CD4-positive, alpha-beta T cell treated with Interleukin-12 subunit alpha and Interleukin-12 subunit beta, for 1 hour (primary cell): ENCODE measurements at places on chromosomes 12 and 14.

DNA sequence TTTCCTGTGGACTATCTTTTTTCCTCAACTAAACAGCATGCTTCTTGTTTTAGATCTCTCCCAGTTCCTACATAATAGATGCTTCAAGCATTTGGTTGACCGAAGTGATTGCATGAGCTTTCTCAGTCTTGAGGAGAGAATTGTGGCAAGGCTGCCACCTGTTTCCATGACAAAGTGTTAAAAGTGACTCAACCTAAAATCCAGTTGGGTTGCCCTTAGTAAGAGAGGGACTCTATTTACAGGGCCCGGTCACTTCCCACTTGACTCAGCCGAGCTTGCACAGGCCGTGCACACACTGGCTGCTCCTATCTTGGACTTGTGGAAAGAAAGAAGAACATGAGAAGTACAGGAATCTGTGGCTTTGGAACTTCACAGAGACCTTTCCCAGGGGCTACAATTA is 2.1 kb upstream of the B4GALNT3 start:
- DNase-seq = no peak

DNA sequence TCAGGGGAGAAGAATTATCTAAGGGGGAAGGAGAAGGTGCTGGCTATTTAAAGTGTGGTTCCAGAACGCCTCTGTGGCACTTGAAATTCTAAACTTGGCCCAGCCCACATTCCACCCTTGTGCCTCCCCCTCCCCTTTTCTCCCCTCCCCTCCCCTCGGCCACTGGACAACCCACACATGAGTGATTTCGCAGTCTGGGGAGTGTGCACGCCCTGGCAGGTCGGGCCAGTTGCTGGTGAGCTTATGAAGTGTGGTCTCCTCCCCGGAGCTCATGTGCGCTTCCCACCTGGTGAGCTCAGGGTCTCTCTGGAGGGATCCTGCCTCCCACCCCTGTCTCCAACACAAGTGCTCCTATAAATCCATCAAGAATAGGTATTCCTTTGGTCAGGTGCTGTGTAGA is at the start of gene SLC6A13:
TSS of gene SLC6A13 (minus strand) at position 20 of the 400 bp plus-strand sequence. CDS start 2,784 bp downstream, outside the sequence.
- no peak for DNase-seq

- peak; percentile 2 for DNase-seq
These were observed 56.7 kb downstream of the CD163L1 start for GRCh38 chr12:7387289-7387688.

DNA sequence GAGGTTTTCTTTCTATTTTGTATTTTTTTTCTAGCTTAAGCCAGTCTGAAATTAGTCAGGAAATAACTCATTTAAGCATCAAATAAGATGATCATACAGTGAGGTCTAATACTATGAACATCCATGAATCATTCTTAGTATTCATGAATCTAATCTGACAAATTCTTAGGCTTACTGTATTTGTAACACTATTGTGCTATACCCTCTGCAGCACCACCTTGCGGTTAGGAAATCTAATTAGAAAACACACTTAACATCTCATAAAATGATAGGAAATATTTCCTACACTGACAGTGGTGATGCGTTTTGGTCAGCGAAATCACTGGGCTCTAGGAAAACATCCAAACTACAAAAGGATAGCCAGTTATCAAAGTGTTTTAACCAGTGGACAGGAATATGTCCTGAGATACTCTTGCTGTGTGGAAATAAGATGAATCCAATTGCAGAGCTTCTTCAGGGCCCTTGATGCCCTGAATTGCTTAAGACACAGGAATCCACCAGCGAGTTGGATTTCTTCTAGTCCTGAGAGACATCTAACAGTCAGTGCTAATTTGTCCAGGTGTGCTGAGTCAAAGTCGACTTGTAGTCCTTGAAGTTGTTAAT is 109.3 kb upstream of the MYF6 start:
- DNase-seq = no peak

- DNase-seq = no peak
These were observed 49.1 kb downstream of the NCOR2 start for GRCh38 chr12:124518051-124518932.

- no peak for DNase-seq
These were observed 212.9 kb downstream of the ESR2 start for GRCh38 chr14:64081174-64081746.

DNA sequence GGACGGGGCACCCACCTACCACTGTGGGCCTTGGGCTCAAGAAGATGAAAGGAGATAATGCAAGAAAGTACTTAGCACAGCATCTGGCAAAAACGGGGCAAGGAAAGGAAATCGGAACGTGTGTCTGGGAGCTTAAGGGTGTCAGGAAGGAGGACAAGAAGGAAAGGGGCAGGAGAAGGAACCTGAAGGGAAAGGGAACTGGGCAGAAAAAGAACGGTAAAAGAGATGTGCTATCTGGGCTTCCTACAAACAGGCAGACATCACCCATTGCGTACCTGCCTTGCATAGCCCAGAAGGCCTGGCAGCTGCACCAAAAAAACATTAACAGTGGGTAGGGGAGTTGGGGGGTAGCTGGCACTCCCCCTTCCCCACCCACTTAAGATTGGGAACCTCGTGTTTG is 958 bp upstream of the REM2 start:
- DNase-seq = no peak

GRCh38 chr14:63454436-63454835 is 88.7 kb downstream of the PPP2R5E start:
- no peak for DNase-seq

DNA sequence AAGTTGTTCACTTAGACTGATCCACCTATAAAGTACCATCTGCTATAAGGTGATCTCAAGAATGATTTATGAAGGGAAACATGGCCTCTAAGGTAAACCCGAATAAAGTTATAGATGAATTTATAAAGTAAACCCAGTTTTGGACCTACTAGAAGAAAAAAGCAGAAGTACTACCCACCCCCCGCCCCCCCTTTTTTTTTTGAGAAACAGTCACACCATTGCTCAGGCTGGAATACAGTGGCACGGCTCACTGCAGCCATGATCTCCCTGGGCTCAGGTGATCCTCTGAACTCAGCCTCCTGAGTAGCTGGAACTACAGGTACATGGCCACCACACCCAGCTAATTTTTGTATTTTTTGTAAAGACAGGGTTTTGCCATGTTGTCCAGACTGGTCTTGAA is 3.9 kb downstream of the ENTPD5 start:
- DNase-seq = no peak

GRCh38 chr14:99271221-99271941 is 616 bp downstream of the BCL11B start:
- DNase-seq = no peak

- DNase-seq = no peak
These were observed 2.0 kb upstream of the HOXC10 start for GRCh38 chr12:53982648-53983567.

GRCh38 chr12:116934908-116935705 is 24.4 kb downstream of the FBXW8 start:
- no peak for DNase-seq

GRCh38 chr12:98635657-98636323 is 8.8 kb downstream of the IKBIP start:
- no peak for DNase-seq

DNA sequence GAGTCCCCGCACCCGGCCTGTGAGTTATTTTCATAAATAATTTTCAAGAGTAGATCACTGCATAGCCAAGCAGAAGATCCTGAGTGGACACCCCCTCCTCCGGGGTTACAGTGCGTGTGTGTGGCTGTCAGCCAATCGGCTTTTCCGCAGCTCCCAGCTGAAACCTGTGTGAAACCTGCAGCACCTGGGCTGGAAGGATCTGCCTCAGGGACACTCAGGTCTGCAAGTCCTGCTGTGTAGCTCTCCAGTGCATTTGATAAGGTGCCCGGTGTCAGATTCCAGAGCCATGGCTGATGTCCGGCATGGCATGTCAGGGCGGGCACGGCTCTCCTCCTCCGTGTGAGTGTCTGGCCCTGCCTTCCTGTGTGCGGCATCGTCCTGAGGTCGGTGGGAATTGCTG is 124.8 kb downstream of the GLT1D1 start:
- DNase-seq = no peak

- DNase-seq = no peak
These were observed 140.3 kb downstream of the SLC38A6 start for GRCh38 chr14:61121355-61121787.

DNA sequence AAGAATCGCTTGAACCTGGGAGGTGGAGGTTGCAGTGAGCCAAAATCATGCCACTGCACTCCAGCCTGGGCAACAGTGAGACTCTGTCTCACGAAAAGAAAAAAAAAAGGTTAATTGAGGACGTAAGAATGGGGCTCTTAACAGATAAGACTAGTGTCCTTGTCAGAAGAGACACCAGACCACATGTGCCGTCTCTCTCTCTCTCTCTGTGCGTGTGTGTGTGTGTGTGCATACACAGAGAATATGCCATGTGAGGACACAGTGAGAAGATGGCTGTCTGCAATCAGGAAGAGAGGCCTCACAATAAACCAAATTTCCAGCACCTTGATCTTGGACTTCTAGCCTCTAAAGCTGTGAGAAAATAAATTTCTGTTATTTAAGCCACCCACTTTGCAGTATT is 11.7 kb upstream of the ERC1 start:
- no peak for DNase-seq

DNA sequence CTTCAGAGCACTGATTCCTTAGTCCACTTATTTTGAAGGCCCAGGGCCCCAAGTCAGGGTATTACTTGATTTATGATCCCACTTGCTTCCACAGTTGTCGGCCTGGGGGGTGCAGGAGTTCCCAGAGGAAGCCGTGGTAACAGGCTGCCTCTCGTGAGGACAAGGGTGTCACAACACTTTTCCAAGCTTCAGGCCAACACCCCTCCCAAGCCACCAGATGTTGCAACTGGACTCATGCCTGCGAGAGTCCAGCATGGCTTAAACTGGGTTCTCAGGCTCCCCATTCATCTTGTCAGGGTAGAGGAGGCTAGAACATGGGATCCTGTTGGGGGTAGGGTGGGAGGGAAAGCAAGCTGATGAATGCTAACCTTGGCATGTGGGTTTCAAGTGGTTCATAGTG is 56.1 kb downstream of the BMP4 start:
- DNase-seq = no peak

DNA sequence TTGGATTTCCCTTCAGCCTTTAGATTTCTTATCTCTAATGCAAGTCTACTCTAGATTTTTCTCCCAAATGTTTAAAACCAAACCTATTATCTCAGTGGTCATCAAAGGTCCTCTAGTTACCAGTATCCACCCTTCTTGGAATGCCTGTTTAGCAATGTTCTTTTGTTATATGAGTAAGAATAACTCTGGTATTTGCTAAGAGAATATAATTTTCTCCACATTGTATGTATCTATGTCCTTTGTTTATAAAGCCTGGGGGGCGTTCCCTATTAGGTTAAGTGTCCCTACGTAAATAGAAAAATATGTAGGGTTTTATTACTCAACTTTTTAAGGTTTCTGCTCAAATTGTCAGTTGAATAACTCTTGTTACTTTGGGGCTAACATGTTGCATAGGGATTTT is 27.3 kb downstream of the PPM1A start:
- no peak for DNase-seq

GRCh38 chr12:122395319-122395718 is 27.1 kb downstream of the CLIP1 start:
- DNase-seq = no peak

GRCh38 chr12:16043480-16043879 is 132.3 kb downstream of the DERA start:
- DNase-seq = no peak

- no peak for DNase-seq
These were observed 89.2 kb downstream of the CRADD start for GRCh38 chr12:93766371-93766770.

DNA sequence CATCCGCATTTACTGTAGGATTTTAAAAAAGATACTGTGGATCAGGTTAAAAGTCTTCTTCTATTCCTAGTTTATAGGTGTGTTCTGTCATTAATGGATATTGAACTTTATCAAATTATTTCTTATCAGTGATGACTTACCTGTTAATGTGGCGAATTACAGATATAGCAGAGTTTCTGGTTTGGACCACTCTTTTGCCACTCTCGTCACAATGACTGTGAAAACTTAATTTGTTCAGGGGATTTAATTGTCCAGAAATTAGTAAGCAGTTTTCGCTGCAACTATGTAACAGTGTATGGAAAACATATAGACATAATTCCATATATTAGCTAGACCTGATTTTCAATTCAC is 14.9 kb downstream of the COCH start:
- no peak for DNase-seq

- DNase-seq = no peak
These were observed 1.8 kb downstream of the OR4K17 start for GRCh38 chr14:20112321-20112720.

DNA sequence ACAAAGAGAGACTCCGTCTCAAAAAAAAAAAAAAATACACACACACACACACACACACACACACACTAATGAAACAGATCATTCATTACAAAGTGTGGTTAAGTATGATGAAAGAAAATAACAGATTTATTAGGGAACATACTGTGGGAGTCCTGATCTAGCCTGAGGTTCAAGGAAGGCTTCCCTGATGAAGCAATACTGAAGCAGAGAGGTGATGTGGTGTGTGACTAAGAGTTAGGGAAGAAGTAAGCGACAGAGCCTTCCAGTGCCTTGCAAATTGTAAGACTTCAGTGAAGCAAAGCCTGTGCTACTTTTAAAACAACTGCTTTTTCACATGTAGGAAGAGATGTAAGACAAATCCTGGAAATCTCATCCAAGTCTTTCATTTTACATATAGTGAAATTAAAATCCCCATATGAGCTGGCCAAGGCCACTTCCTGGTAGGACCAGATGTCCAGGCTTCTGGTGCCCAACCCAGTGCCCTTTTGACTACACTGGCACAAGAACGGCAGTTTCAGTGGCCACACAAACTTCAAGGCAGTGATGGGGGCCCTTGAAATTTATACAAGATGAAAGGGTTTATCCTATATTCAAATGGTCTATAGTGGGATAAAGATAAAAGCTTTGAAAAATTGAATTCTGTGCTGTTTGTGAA is 86.2 kb downstream of the STON2 start:
- no peak for DNase-seq

GRCh38 chr14:56177036-56177435 is 58.8 kb downstream of the PELI2 start:
- DNase-seq = no peak

GRCh38 chr14:72418806-72419205 is 475.1 kb downstream of the DPF3 start:
- no peak for DNase-seq

GRCh38 chr12:76746516-76746915 is 17.4 kb upstream of the ZDHHC17 start:
- no peak for DNase-seq

GRCh38 chr12:6093764-6094163 is 30.7 kb downstream of the VWF start:
- no peak for DNase-seq

DNA sequence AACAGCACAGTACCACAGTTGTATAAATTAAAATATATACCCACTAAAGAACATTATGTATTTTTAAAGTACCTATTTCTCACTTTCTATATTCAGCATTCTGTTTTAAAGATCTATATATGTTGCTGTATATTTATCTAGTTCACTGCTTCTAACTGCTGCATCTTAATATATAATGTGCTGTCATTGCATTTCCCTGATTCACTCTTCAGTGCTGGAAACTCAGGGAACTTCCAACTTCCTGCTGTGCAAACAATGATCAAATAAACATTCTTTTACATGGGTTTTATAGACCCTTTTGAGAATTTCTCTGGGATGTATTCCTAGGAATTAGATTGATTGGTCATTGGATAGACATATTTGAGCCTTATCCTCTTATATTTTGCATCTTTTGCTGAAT is 379.1 kb downstream of the APAF1 start:
- no peak for DNase-seq

GRCh38 chr12:24441458-24441857 is 492.0 kb upstream of the SOX5 start:
- no peak for DNase-seq
